Activated CD4-positive, alpha-beta T cell treated with anti-CD3 and anti-CD28 coated beads, Interleukin-2, amount 50 U/mL, for 1 hour (primary cell): ENCODE measurements at places on chromosomes 1 and 21.

DNA sequence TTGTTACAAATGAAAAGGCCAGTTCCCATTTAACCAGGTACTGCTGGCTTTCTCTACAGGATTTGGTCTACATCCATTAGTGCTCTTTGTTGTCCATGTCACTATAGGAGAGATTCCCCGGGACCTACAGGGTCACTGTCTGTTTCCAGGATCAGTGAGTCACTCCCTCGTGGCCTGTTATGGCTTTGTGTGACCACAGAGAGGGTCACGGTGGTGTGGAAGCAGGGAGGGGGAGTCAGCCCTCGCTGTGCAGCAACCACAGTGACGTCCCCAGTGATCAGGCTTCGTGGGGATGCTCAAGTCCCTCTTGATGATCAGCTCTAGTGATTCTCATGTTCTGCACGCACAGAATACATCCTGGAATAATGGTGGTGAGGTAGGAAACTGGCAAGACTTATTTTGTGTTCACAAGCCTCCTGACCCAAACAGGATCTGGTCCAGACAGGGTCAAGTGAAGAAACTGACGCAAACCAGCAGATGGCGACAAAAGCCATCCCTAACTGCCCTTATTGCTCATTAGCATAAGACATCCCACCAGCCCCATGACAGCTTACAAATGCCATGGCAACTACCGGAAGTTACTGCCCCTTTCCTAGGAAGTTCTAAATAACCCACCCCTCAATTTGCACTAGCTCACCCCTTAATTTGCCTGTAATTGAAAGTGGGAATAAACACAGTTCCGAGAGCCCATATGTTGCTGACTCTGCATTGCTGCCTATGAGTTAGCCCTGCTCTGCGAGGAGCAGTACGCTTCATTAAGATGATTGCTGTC is 98.5 kb downstream of the DISC1 start:
- no peak for DNase-seq

- no peak for DNase-seq
These were observed 45.0 kb downstream of the ZNF281 start for GRCh38 chr1:200364831-200365230.

DNA sequence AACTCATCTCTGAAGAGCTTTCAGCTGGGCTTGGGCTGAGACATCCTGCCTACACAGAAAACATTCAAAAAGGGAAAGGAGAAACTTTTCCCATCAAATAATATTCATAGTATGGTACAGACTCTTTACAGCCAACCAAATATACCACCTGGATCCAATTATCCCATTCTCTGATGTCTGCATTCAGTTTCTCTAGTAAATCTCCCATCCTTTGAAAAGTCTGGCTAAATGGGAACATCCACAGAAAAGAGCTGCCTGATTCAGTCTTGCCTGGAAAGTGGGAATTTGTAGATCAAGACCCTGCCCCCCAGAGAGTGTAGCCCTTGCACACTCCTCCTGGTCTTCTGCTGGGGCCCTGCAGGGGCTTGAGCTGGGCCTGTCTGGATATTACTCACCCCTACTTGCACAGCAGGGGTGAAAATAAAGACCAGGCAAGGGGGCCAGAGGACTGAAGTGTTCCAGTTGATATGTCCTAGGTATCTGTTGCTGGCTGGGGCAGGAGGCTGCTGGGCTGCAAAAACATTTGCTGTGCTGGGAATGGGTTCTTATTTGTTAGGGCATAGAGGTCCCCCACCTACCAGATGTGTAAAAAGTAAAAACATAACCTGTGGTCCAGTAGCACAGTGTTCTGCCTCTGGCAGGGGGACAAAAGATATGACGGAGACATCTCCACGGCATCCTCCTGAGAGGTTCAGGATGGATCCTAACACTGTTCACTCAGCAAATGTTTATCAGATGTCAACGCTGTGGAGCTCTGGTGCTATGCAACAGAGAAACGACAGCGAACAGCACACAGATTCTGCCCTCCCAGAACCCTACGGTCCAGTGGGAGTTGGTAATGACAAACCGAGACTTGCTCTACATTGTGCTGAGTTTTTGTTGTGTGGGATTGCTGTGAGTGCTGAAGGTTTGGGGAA is 140.3 kb downstream of the PLXNA2 start:
- DNase-seq, result no peak

GRCh38 chr1:240635466-240636256 is 23.7 kb upstream of the GREM2 start:
- no peak for DNase-seq

GRCh38 chr1:16367258-16367967 is 371 bp downstream of the SZRD1 start:
- peak; percentile 76 for DNase-seq

DNA sequence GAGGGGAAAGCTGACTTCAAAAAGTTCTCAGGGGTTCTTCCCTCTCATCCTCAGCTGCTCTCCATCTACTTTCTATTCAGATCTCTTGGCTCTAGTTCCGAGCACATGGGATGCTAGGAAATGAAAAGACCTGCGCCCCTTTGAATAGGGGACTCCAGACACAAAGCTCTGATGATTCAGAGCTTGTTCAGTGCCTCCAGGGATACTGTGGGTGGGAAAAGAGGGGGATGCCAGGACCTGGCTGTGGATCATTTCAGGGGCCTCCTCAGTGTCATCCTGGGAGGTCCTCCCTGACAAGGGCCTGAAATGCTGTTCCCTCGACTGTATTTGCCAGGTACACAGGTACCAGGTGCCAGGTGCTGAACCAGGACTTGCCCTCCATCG is 943 bp upstream of the KIAA0040 start:
- DNase-seq, result no peak

DNA sequence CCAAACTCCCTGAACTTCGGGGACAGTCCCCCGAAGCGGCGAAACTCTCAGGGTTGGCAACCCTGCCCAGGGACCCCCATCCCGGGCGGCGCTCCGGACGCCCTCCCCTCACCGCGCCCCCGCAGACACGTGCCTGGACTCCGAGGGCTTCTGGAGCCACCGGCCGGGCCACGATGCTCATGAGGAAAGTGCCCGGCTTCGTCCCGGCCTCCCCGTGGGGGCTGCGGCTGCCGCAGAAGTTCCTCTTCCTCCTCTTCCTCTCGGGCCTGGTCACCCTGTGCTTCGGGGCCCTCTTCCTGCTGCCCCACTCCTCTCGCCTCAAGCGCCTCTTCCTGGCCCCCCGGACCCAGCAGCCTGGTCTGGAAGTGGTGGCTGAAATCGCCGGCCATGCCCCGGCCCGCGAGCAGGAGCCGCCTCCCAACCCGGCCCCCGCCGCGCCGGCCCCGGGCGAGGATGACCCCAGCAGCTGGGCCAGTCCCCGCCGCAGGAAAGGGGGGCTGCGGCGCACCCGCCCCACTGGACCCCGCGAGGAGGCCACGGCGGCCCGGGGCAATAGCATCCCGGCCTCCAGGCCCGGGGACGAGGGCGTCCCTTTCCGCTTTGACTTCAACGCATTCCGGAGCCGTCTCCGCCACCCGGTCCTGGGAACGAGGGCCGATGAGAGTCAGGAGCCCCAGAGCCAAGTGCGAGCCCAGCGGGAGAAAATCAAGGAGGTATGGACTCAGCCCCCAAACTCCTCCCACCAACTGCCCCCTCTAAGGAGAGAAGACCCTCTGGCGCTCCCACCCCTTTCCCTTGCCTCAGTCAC is 1.2 kb downstream of the MAN1C1 start:
- DNase-seq, result no peak

- no peak for DNase-seq
These were observed 75.0 kb upstream of the BCAR3 start for GRCh38 chr1:93756657-93757056.

DNA sequence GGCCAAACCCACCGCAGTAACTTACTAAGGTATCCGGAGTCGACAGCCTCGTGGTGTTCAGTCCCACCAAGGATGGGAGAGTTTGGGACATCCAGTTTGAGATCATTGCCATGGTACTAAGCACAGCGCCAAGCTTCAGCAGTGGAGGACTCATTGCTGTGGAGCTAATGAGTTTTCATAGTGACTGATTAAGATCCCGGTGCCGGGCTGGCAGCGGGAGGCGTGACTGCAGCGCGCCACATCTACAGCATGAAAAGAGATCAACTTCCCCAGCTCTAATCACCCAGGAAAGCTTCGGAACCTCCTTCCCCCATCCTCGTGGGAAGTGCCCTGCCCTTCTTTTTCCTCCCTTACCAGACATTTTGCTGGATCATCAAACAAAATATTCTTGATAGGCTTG is 149.9 kb downstream of the OLFM3 start:
- no peak for DNase-seq

GRCh38 chr1:43673261-43673660 is 23.3 kb downstream of the KDM4A start:
- DNase-seq, result no peak

- no peak for DNase-seq
These were observed 22.8 kb downstream of the ATP1B1 start for GRCh38 chr1:169129109-169129784.

GRCh38 chr1:99691175-99691574 is 45.3 kb downstream of the PALMD start:
- DNase-seq, result no peak

DNA sequence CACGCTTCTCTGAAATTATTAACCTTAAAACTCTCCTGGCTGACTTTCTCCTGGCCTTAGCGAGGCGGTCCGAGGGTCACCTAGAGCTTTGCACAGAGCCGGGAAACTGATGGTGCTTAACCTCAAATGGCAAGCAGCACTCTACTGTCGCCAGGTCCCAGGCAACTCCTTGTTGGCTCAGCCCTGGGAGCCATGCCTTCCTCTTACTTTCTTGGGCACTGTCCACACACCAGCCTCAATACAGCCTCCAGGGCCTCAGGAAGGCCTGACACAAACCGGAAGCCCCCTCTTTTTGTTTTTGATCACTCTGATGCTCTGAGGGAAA is 3.8 kb downstream of the TRABD2B start:
- no peak for DNase-seq
